ENCODE measurements at places on chromosomes 3 and 15. TPM values are rescaled to one million over a fixed set of nuclear protein-coding genes. Genes with fewer than 3 reads are reported as not detected.

The RAD51 gene
- total RNA-seq: 15.0 TPM

The VEPH1 gene
- total RNA-seq: 0.34 TPM

The PLCB2 gene
- 1.3 TPM for total RNA-seq

The CCR8 gene
- not detected for total RNA-seq

The PLIN1 gene
- 0.08 TPM for total RNA-seq

The KLF15 gene
- total RNA-seq: not detected

The FGF12 gene
- total RNA-seq: 0.31 TPM

The OR5K2 gene
- not detected for total RNA-seq
